ENCODE measurements at places on chromosomes 16 and 17.

DNA sequence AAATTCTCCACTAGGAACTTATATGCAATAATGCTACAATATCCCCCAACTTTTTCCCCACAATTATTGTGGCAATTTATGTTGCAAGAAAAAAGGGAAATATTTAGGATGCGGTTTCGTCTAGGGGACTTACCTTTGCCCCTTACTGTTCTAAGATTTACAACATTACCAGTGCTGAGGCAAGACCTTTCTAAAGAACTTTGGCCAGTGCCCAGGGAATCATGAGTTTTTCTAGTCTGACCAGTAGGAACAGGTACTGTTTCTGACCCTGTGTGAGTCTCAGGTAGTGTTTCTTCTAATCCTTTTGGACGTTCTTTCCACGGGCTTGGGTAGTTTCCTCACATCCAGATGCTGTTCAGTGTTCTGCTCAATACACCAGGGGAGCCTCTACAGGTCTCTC, 373.7 kb downstream of the HAPSTR1 start:
- DNase-seq: no peak

DNA sequence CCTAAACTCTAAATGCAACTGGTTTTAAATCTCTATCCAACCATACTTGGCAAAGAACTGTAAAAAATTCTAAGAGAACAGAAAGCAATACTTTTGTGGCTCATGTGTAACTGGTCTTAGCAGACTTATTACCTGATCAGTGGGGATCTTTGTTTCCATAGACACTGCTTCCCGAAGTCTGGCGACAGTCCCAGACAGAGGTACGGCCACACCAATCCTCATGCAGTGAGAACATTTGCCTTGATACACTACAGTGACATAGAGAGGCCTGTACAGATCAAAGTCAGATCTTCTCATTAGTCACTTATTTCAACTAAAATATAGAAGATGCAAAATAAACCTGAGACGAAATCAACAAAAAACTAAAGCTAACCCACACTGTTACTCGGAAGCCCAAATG, 43.9 kb downstream of the USP31 start:
- DNase-seq: no peak

DNA sequence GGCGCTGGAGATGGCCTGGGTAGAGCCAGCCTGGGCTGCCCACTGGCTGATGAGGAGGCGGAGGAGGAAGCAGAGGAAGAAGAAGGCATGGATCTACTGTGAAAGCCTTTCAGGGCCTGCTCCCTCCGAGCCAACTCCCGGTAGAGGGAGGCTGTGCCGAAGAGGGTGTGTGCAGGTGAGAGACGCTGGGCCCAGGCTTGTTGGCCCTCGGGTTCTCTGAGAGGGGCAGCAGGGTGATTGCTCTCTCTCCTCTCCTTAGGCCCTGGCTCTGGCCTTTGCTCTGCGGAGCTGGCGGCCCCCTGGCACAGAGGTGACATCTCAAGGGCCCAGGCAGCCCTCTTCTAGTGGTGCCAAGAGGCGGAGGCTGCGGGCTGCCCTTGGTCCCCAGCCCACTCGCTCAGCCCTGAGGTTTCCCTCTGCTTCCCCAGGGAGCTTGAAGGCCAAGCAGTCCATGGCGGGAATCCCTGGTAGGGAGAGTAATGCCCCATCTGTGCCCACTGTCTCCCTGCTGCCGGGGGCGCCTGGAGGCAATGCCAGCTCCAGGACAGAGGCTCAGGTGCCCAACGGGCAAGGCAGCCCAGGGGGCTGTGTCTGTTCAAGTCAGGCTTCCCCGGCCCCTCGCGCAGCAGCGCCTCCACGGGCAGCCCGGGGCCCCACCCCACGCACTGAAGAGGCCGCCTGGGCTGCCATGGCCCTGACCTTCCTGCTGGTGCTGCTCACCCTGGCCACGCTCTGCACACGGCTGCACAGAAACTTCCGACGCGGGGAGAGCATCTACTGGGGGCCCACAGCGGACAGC, 3.6 kb downstream of the TP53I13 start:
- DNase-seq: no peak

DNA sequence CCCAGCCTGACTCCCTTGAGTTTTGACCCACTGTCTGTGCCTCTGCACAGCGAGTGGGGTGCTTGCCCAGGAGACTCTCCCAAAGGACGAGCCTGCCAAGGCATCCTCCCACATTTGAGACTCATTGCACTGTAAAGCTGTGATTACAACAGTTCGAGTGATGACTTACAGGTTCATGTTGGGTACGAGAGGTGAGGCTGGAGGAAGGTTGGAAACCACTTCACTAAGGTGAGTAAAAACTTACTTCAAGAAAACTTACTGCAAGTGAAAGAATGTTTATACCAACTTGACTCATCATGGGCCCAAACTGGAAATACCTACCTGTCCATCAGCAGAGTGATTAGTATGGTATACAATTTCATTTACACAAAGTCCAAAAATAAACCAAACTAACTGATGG, 360.1 kb upstream of the CDH11 start:
- DNase-seq: no peak

GRCh38 chr16:561957-562938, 2.1 kb downstream of the PRR35 start:
- DNase-seq: no peak

DNA sequence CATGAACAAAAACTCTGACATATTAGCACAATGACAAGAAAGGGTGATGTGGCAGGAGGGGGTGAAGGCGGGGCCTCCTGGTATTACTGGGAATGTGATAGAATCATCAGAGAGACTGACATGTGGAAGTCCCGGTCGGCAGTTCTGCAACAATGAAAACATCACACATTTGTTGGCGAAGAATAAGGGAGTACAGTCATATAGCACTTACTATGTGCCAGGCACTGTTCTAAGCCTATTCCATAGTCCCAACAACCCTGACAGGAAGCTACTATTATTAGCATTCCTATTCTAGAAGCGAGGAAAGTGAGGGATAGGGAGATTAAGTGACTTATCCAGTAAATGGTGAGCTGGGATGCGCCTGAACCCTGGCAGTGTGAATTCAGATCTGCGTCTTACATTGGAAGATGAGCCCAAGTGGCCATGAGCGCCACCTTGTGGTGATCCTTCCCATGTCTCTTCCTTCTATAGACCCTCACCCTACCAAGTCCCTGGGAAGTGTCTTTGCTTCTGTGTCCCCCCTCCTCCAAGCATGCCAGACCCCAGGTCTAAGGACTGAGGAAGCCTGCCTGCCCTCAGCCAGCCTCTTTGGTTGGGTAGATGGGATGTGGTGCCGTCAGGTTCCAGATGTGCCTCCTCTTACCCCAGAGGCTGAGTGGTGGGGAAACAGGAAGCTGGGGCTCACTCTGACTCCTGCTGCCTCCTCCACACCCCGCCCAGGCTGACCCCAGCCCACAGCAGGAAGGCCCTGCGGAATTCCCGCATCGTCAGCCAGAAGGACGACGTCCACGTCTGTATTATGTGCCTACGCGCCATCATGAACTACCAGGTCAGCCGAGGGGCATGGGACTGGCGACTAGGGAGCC, 14.0 kb downstream of the FMNL1 start:
- peak; percentile 46 for DNase-seq

- DNase-seq: no peak
Observed at GRCh38 chr17:74742978-74743545, 5.4 kb upstream of the NHERF1 start.

- DNase-seq: peak; percentile 51
Observed at GRCh38 chr16:50274326-50275097, 8.2 kb downstream of the ADCY7 start.

DNA sequence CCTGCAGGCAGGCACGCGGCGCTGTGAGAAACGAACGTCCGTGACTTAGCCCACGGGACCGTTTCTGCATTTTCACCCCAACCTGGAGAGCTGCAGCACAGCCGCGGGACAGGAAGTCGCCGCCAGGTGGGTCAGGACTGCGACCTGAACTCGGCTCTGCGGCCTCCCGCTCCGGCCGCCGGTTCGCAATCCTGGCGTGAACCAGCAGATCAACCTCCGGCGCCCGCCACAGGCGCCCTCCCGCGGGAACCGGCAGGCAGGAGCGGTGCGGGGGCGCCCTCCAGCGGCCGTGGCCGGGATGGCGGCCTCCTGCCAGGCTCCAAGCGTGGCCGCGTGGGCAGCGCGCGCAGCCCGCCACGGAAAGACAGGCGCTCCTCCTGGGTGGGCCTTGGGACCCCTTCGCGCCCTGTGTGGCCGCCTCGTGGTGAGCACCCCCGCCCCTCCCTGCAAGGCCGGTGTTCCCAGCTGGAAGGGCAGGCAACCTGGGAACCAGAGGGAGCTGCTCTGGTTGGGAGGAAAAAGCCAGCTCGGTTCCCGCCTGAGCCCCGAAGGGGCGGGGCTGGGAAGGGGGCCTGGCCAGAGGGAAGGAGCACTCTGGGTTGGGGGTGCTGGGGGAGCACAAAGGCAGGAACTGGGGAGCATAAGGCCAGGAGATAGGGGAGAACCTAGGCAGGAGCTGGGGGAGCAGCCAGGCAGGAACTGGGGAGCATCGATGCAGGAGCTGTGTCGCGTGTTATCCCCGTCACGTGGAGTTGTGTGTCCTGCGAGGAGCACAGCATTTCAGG, 28.2 kb downstream of the ACTG1 start:
- peak; percentile 71 for DNase-seq
